Stimulated activated naive CD4-positive, alpha-beta T cell treated with Interleukin-2 at 50 U/mL for 16 hours (primary cell): ENCODE measurements at places on chromosomes 3 and 15.

DNA sequence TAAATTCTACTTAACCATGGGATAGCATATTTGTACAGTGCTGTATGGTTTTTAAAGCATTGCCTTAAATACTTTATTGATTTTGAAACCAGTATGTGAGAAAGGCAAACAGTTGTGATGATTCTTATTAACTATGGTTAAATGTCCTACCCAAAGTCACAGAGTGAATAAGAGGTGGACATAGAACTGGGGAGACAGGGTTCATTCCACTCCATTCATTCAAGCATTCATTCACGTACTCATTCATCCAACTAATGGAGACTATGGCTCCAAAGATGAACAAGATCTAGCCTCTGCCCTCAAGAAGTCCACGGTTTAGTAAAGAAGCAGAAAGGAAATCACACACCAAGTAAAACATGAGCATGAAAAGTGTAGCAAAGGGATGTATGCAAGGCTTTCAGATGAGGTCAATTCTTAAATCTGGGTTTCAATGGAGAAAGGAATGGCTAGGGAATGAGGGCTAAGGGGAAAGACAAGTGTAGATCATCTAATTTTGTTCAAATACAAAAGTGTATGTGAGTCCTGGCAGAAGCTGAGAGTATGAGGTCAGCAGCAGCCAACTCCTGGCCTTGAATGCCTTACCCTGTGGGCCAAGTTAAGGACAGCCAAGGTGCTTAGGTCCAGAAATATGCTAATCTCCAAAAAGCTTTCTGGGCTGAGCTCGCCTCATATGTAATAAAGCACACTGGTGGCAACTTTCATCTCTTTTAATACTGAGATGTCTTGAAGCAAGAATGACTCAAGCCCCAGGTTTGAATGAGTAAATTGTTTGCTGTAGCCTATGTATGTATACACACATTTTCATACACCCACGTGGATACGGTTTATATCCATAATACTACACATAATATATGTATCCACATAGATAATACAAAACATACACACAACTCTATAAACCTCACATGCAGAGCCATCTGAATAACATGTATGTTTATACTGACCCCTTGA, 4.3 kb downstream of the TNIK start:
- DNase-seq = no peak

DNA sequence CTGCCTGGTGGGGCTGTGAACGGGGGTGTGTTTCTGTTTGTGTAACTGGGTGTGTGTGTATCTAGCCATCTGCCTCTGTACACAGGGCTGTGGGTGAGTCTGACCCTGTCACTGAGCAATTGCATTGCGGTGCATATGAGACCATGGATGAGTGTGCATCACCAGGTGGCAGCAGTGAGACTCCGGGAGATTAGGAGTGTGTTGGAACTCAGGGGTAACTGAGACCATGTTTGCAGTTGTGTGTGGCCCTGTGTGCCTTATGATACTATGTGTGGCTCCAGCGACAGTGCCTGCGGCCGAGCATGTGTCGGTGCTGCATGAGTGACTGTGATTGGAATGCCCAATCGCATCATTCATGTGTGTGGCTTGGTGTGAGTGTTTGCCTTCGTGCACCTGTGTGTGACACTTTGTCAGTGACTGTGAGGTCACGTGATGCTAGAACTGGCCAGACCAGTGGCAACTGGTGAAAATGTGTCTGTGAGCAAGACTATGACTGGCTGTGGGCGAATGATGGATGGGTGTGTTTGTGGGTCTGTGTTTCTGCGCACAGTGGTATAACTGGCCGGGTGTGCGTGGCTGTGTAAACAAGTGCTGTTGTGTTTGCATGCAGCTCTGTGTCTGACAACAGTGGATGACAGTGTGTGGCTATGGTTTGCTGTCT, 14.0 kb downstream of the VILL start:
- DNase-seq = peak; percentile 41

- DNase-seq = no peak
These were observed 48.4 kb upstream of the SPTSSB start for GRCh38 chr3:161419555-161420333.

DNA sequence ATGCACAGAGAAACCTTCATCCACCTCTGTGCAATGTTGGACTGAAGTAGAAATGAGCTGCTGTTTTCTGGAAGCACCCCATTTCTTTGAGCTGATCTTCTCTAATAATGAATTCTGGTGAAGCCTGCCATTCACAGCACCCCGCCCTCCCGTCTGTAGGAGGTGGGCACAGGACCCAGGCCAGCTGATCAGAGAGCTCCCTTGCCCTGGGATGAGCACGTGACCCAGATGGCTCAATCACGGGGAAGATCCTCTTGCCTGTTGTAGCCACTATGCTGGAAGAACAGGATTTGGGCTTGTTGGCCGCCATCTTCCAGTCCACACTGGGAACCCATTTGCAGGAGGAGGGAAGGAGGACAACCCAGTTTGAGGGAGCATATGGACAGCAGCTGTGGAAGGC, 44.5 kb downstream of the GOLGA6L2 start:
- DNase-seq = no peak

- no peak for DNase-seq
These were observed 556.2 kb upstream of the CBLB start for GRCh38 chr3:106425026-106425425.

DNA sequence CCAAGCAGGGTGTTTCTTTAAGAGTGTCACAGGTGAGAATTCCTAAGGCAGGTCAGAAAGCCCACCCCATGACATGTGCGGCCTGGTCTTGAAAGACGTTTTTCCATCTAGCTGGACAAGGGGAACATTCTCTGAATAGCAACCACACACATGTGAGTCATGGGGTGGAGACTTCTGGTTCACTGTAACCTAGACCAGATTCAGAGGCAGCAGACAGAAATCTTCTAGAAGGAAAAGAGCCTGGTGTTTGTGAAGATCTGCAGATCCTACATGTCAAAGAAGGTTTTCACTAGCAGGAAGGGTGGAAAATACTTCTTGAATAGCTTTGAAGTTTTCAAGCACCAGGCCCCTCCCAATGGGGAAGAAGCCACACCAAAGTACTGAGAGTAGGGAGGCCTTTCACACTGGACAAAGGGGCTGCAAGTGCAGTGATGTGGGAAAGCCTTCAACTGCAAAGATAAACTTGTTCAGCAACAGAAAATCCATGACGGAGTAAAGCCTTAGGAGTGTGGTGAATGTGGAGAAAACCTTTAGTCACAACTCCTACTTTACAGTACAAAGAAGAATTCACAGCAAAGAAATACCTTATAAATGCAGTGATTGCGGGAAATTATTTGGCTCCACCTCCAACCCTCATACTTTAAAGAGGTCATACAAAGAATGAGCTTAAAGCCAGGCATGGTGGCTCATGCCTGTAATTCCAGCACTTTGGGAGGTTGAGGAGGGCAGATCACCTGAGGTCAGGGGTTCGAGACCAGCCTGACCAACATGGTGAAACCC, 17.6 kb downstream of the ADAM10 start:
- DNase-seq = no peak

- no peak for DNase-seq
These were observed 23.9 kb downstream of the EHD4 start for GRCh38 chr15:41948490-41948889.

GRCh38 chr3:39065197-39065596, 13.4 kb downstream of the WDR48 start:
- no peak for DNase-seq
